ENCODE measurements at places on chromosomes 1 and 21. TPM values are rescaled to one million over a fixed set of nuclear protein-coding genes. Genes with fewer than 3 reads are reported as not detected.

FAM72B gene
- 15.2 TPM for total RNA-seq

- H3K27me3 ChIP-seq, result no peaks in the 10 kb centered on the region
- DNase-seq, result no peak
- no peaks in the 10 kb centered on the region for H3K36me3 ChIP-seq
- no peak overlapping the region for H3K4me3 ChIP-seq
- no peak overlapping the region for H3K27ac ChIP-seq
Observed at GRCh38 chr1:203148127-203148526, 20.6 kb downstream of the ADORA1 start.

GRCh38 chr1:111743679-111744101, 4.5 kb upstream of the INKA2 start:
- H3K27ac ChIP-seq, result no peak overlapping the region
- DNase-seq, result no peak
- H3K36me3 ChIP-seq, result no peaks in the 10 kb centered on the region
- H3K27me3 ChIP-seq, result peaks cover 10% of the 10 kb centered on the region
- H3K4me1 ChIP-seq, result peaks cover 11% of the 10 kb centered on the region

GPR157 gene
- total RNA-seq, result 4.7 TPM

DNA sequence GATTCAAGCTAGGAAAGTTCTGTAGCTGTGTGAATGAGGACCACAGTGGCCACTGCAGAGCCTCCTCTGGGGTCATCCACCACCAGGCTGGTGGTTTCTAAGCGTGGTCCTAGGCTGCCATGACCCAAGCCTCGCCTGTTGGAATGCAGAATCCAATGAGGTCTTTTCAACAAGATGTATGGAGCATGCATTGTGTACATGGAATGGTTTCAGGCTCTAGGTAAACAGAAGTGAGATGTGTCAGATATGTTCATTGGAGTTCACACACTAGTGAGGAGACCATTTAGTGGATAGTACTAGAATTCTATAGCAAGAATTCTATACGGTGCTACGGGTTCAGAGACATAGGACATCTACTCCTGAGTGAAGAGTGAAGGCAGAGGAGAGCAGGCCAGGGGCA, 10.7 kb downstream of the RNU5D-1 start:
- H3K4me3 ChIP-seq, result no peak overlapping the region
- no peak overlapping the region for H3K27ac ChIP-seq
- peaks cover 62% of the 10 kb centered on the region for H3K4me1 ChIP-seq
- no peaks in the 10 kb centered on the region for H3K36me3 ChIP-seq
- DNase-seq, result no peak

LEFTY2 gene
- total RNA-seq, result not detected

DNA sequence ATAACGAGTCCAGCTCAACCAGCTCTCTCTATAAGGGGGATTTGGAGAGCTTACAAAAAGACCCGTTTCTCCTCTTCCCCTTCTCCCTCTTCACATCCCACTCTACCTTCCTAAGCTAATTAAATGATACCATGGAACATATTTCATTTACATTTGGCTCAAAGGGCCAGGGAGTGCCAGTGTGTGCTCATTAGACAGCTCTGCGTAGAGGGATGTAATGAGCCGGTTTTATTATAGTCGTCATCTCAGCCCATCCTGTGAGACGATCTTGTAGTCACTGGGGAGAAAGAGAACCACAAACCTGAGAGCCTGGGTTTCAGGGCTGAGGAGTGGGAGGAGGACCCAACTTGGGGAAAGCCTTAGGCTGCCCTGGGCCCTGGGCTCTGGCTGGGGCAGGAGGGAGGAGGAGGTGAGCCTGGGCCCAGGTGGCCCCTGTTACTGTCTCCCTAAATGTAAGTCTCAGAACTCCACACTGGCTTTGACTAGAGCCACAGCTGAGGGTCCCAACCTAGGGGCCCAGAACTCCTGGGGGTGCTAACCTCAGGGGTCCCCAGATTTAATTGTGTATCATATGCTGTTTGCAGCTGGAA, 354.6 kb downstream of the MATN1 start:
- no peak overlapping the region for H3K4me3 ChIP-seq
- H3K36me3 ChIP-seq, result no peaks in the 10 kb centered on the region
- no peak overlapping the region for H3K27ac ChIP-seq

All from CD8-positive, alpha-beta memory T cell (primary cell).